ENCODE measurements at places on chromosomes 13 and 19.

DNA sequence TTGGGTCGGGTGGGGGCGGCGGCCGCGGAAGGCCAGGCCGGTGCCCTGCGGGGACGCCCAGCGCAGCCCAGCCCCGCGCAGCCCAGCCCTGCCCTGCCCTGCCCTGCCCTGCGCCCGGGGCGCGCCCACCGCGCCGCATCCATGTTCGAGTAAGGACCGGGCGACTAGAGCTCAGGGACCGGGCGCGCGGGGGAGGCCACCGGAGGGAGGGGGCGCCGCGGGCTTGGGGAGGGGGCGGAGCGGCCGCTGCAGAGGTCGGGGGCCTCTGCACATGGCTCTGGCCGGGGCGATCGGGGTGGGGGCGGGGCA is 169 bp downstream of the GRAMD1A start:
- no peak for DNase-seq

DNA sequence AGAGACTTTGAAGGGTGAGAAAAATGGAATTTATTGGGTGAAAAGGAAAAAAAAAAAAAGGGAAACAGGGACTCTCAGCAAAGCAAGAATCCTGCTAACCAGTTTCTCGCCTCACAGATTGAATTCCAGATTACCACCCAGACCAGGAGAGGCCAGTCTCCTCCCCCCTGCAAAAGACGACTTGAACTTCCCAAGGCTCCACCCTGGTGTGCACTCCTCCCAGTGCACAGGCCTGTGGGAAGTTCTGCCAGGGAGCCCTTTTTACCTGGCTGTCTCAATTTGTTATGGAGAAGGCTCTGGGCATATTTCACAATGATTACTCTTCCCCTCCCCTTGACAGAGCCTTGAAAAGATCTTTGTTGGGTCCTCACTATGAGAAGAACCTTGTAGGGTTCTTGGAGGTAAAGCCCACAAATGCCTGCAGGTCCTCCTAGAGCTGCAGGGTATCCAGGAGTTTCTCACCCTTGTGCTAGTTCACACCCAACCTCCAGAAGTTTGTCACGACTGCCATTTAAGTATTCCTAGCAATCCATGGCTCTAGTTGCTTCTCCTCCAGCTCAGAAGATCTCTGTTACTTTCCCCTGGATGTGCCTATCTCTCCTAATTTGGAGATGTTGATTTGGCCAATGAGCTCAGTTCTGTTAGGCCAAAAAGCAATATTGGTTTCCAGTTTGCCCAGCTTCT is 229.8 kb upstream of the TMTC4 start:
- DNase-seq: no peak

GRCh38 chr13:46605825-46606554 is 53.0 kb downstream of the LRCH1 start:
- DNase-seq: no peak

GRCh38 chr19:38735257-38735686 is 9.0 kb downstream of the CAPN12 start:
- DNase-seq: peak; percentile 38

DNA sequence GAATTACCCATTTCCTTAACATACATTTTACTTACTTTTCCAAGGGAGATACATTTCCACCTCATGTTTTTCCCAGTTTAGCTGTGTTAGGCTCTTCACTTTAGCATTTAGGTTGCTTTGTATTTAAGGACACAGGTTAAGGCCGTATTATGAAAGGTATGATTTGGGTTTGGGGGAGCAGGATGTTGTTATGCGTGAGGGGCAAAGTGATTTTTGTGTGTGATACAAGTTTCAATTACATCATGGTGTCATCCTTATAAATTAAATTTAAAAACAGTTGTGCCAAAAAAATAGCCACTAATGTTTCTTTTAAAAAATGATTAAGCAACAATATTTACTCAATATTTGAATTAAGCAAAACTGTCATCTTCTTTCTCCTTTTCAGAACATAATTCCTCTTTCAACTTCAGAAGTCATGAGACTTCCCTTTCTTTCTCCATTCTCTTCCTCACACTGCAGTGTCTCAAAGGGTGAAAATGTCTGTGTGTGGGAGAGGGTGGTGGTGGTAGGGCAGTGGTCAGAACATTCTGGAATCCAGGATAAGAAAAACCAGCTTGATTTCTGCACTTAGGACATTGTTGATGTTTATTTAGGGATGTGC is 126.2 kb downstream of the KCNRG start:
- DNase-seq: no peak

- peak; percentile 25 for DNase-seq
Measured at GRCh38 chr13:44576351-44577235, 463 bp upstream of the TSC22D1 start.

Data from CD4-positive, CD25-positive, alpha-beta regulatory T cell (primary cell).